ENCODE measurements at places on chromosomes 12 and 14.

DNA sequence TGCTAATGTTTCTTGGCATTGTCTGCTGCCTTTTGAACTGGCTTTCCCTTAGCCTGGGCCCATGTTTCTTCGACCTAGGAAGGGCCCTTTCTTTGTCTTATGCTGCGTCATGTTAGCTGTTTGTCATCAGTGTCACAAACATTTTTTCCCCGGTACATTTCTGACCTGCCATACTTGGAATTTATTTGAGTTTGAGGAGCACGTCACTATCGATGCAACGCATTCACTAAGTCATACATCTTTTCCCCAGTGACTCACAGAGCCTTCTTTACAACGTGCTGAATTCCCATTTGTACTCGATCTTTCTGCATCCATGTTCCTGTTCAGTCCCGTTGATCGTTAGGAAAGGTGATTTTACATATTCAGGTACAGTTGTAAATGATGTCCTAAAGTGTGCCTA, 56.2 kb upstream of the MMP17 start:
- no peak for DNase-seq

- DNase-seq: no peak
Observed at GRCh38 chr14:90893510-90893909, 77.3 kb upstream of the TTC7B start.

- no peak for DNase-seq
Observed at GRCh38 chr14:81127785-81128184, 93.0 kb downstream of the GTF2A1 start.

DNA sequence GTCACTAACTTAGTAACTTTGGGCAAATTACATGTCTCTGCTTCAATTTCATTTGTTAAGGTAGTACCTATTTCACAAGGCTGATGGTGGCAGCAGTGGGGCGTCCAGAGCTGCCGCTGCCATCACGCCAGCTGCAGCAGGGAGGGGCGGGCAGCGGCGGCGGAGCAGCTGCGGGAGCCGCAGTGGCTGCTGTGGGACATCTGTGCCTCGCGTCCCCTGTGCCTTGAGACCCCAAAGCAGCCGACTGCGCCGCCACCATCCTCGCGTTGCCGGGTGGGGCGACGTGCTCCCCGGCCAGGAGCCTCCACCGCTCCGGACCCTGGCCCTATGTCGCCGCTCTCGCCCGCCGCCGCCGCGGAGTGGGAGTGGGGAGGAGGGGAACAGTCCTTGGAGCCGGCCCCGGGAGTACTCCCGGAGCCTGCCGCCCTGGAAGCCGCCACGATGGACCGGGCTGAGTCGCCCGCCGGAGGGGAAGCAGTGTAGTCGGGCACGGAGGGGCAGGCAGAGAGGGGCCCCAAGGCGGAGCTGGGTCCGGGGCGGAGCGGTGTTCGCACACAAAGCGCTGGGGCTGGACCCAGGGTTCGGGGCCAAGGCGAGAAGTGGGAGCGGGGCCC, 51.4 kb downstream of the A2M start:
- DNase-seq: no peak

GRCh38 chr12:113065126-113066007, 8.8 kb downstream of the DTX1 start:
- DNase-seq: no peak

GRCh38 chr14:58408681-58409215, 13.0 kb downstream of the TOMM20L start:
- no peak for DNase-seq

- DNase-seq: no peak
Observed at GRCh38 chr12:21678959-21679358, 21.3 kb upstream of the LDHB start.

GRCh38 chr12:51593539-51593938, 2.5 kb downstream of the SCN8A start:
- DNase-seq: no peak

DNA sequence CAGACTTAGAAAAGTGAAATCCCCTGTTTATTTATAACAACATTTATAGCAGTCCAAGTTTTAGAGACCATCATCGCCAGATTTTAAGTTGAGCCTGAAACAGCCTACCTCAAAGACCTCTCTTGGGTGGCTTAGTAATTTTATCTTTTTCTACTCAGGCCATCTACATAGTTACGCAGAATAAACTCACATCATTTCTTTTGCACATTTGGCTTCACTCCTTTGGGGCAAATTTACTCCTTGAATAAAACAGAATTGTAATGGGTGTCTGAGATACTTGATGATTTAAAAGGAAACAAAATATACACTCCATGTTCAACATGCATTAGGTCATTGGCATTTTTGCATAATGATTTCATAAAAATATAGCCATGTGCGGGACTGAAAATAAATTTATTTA, 104.7 kb upstream of the TSPAN8 start:
- DNase-seq: no peak

DNA sequence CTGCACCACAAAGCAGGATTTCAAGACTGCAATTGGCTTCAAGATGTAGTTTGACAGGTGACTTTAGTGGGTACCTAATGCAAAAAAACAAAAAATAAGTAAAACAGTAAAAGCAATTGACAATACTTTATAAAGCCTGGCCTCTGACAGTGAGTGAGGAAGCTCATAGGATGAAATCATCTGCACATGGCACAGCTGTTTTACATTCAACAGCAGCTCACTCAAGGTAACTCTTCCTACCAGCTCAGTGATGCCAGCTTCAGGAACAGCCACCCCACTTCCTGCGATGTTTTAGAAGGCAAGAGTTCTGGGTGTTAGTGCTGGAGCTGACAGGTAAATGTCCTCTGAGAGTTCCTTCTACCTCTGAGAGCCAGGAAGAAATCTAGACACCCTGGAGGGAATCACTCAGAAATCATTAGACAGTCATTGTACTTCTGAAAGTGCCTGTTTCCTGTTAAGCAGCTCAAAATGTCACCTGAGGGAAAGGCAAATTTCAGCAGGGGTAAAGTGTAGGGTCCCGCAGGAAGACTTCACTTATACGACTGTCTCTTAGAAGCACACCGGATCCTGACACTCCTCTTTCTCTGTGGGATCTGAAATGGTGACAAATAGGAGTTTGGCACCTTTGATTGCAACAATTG, 99.9 kb downstream of the FOXN3 start:
- DNase-seq: no peak

DNA sequence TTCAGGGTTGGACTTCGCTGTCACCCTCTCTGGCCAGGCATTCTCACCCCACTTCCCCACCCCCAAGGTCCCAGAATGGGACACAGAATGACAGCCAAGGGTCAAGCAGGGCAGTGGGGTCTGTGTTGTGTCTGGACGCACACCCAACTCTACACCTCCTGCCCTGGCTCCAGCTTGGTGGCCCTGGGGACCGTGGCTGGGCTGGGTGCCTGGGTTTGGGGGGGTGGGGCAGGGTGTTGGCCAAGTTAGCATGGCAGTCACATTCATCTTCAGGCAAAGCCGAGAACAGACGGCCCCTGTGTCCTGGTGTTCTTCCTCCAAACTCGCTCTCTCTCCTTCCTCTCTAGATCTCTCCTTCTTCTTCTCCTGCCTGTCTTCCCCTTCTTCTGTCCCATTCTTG, 5.6 kb downstream of the LRP1 start:
- no peak for DNase-seq

DNA sequence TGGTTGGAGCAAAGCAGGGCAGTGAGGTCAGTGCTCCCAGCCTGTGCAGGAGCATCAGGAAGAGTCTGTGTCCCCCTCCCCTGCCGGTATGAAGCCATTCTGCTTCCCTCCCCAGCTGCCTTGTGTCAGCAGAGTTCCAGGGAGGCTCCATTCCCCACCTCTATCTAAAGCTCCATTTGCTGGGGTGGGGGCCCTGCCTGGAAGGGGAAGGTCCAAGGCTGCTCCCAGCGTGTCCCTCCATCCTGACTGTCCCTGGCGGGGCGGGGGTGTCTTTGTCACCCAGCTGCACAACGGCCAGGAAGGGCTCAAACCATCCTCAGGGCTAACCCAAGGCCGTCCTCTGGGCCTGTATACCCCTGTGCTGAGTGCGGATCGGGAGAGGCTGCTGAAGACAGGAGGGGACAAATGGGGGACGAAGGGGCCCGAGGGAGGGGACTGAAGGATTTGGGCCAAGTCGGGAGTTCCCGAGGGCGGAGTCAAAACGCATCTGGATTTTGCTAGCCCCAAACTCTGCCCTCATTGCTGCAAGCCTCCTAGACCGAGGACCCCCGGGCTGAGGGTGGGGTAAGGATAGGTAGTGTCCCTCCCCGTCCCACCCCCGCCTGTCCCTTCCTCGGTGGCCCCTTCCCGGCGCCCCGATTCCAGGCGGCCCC, 748 bp upstream of the ACVRL1 start:
- no peak for DNase-seq

DNA sequence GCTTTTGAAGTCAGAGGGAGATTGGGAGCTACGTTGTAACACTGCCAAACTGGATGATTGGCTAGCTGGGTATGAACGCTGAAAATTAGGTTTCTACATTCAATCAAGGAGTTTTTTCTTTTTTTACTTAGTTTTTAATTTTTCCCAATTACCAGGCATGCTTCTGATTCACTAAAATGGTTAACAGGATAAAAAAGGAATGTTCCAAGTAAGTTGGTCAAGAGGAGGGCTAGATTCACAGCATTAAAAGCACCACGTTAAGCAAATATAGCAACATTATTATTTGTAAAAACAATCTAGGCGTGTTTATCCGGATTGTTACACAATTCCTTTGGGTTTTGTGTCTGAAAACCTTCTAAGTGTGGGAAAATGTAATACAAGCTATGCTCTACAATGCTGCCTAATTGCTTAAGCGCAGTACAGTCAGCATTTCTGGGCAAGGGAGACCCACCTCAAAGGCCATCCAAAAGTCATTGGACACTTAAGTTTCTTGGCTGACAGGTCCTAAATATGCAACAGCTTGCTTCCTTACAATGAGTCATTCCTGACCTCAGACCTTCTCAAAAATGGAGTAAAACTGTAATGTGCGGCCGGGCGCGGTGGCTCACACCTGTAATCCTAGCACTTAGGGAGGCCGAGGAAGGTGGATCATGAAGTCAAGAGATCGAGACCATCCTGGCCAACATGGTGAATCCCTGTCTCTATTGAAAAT, 1.2 kb downstream of the RPLP0 start:
- DNase-seq: no peak

GRCh38 chr14:105305345-105305744, 4.5 kb upstream of the BRF1 start:
- DNase-seq: no peak

DNA sequence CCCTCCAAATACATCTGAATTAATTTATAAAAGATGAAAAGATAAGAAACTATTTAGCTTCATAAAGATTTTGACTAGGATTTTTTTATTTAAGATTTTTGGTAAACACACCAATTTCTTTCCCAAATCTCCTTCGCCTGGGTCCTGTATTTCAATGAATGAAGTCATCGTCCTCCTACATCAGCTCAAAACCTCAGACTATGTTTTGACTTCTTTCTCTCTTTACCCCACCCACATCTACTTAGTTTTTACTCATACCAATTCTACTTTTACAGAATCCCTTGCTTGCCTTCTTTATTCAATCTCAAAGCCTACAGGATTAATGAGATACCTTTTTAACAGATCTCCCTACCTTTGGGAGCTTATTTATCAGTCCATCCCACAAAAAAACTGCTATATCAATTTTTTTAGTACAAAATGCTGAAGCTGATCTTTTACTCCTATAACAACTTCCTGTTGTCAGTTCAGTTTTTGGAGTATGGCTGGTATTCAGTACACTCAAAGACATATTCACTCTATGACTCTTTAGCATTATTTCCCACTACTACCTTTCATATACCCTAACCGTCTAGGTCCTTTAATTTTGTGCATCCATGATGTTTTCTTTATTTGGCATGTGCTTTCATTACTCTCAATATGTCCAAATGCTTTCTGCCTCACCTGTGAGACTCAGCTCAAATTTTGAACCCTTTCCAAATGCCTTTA, 18.7 kb upstream of the CCDC91 start:
- DNase-seq: no peak

DNA sequence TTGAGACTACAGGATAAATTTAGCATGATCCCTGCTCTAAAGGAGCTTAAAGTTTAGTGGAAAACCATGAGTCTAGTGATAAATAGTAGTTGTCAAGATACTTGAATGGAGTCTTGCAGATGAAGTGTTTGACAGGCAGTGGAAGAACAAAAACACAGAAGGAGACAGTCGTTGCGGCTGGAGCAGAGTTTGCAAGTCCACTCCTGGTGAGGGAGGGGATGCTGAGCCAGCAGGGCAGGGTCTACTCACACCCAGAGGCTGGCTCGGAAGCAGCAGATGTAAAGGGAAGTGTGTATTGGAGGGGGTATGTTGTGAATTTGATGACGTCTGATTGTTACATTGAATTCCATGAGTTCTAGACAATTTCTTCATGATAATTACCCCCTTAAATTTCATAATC, 61.3 kb downstream of the TRAF3 start:
- no peak for DNase-seq

- DNase-seq: no peak
Observed at GRCh38 chr14:104091061-104091926, 5.8 kb downstream of the ASPG start.

DNA sequence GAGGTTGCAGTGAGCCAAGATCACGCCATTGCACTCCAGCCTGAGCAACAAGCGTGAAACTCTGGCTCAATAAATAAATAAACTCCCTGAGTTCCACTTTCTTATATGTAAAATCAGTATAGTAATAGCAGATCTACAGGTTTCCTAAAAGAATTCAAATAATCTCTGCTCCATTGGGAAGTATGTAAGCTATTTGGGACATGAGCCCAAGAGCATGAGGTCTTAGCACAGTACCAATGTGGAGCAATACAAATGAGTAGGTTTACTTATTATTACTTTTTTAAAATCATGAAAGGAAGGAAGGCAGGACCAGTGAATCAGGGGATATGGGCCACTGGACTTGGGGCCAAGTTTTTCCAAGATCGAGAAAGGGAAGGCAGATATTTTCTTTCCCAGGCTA, 216.9 kb upstream of the DIO2 start:
- no peak for DNase-seq

DNA sequence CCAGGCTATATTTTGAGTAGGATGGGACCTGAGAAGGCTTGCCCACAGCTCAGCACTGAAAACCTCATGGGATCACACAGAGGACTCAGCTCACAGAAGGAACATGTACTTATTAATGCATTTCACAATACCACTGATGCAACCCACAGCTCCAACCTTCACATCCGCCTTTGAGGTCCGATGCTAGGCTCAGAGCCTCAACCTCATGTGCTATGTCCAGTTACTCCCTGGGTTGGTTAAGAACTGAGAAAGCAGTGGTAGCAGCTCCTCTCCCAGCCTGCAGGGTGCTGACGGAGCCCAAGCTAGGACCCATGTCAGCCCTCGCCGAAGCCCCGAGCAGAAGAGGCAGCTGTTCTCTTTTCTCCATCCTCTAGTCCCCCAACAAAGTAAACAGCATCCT, 52.9 kb downstream of the SPTB start:
- DNase-seq: no peak

- DNase-seq: no peak
Observed at GRCh38 chr12:123519141-123520001, 14.1 kb downstream of the RILPL1 start.

- DNase-seq: no peak
Observed at GRCh38 chr12:46557539-46558373, 185.2 kb upstream of the SLC38A2 start.

All from esophagus squamous epithelium (tissue), 5 donors.